ENCODE measurements at places on chromosomes 7 and 10. TPM values are rescaled to one million over a fixed set of nuclear protein-coding genes. Genes with fewer than 3 reads are reported as not detected.
A peak's percentile ranks its signal among the peaks of the same experiment; 100 is the strongest.

DNA sequence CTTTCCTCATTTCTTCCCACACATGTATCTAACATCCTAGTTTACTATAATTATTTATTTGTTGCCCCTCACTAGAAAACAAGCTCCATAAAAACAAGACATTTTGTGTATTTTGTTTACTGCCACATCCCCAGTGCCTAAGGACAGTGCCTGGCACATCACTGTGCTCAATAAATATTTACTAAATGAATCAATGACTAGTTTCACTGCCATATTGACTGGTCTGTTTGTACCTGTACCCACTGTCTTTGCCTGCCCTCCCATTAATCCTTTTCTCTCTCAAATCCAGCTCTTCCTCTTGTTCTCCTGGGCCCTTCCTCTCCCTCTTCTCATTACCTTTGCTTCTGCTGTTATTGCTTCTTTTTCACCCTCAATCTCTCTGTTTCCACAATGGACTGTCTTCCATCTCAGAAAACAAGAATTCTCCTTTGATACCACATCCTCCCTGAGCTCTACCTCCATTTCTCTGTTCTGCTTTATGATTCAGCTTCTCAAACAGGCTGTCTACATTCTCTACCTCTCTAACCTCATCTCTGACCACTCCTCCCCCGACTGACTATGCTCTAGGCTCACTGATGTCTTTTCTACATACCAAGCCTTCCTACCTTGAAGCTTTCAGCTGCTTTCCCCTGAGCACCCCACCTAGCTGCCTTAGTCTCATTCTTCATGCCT lies 8.3 kb upstream of the FAM133B start:
- no peak for DNase-seq

DNA sequence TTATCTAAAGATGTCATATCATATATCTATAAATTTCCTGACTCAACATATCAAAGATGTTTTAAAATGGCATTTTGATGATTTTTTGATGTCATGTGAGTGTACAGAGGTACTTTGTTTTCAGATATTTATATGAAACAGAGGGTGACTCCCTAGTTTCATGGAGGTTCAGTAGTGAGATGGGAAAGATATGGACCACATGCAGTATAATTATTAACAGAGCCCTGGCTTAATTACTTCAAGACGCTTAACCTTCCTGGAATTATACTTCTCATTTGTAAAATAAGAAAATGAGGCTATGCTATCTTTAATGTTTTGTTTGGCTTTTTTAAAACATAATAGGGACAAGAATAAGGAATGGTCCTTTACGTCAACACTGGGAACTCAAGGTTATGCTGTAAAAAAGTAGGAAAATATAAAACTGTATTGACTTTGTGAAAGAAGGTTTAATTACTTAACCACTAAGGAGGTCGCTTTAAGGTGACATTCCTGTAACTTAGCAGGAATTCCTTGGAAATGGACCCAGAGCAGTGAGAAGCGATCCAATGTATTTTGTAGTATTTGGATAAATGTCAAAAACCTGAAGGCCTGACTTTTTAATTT lies 821.0 kb upstream of the IGFBP3 start:
- no peak for DNase-seq

DNA sequence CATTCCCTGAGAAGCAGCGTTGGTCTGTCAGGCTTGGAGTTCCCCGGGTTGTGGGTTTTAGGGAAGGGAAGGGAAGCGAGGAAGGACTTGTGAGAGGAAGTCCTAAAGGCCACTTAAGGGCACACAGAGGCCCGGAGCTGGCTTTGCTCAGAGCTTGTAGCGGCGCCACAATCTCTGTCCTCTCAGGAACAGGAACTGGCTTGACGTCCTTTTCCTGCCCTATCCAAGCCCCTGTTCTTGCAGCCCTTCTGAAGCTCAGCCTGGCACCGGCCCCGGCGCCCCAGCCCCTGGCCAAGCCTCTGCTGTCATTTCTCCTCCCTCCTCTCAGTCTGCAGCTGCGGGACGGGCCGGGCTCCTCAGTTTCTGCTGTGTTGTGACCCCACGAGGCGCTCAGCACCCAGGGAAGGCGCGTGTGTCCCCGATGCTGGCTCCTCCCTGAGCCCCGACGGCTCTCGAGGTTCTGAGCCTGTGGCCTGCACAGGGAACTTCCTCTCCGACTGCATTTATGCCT lies at the start of gene GIMAP8:
Gene GIMAP8 (plus strand): TSS at position 140 of the 511 bp plus-strand sequence. CDS start 16,069 bp downstream, outside the sequence.
- no peak for DNase-seq

GRCh38 chr7:75631711-75632110 lies 107.0 kb downstream of the HIP1 start:
- DNase-seq: no peak

GRCh38 chr10:48363617-48364355 lies 57.3 kb downstream of the MAPK8 start:
- DNase-seq: no peak

GRCh38 chr7:15757041-15758000 lies 70.8 kb upstream of the MEOX2 start:
- no peak for DNase-seq

DNA sequence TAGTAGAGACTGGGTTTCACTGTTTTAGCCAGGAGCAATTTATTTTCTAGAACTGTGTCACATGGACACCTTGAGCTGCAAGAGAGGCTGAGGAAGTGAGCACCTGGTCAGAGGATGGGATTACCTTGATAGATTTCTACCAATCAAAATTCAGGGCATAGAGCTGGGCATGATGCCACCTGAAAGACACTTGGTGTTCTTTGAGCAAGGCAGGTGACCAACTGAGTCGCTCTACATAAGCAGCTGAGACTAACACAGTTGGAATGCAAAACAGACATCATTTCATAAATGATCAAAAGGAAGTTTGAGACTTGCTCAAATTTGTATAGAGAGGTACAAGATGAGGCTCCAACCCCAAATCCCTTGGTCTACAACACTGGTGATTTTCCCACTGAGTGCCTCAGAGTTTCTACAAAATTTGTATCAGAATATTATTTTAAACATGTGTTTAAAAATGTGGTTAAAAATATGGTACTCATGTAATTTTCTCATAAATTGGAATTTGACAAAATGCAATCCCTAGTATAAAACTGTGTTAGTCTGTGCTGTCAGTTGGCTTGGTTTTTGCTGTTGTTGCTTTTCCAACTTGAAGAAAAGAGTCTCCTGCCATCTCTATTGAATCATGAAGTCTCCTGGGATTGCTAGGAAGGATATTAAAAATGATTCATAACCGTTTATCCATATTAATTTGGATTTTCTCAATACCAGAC lies 156.4 kb upstream of the MDFIC start:
- no peak for DNase-seq

- no peak for DNase-seq
Measured at GRCh38 chr10:35486297-35486990, 118.7 kb upstream of the GJD4 start.

DNA sequence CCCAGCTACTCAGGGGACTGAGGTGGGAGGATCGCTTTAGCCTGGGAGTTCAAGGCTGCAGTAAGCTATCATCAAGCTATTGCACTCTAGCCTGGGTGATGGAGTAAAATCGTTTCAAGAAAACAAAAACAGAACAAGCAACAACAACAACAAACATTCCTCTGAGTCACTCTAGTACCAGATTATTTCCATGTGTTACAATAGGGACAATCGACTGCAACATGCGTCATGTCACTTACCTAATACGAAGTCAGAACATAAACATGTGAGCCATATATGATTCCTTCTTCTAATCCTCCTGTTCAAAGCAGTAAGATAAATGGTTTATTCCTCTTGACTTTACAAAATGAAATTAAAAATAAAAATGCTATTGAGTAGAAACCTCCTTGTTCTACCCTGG lies 57.3 kb downstream of the ZNF438 start:
- no peak for DNase-seq

DNA sequence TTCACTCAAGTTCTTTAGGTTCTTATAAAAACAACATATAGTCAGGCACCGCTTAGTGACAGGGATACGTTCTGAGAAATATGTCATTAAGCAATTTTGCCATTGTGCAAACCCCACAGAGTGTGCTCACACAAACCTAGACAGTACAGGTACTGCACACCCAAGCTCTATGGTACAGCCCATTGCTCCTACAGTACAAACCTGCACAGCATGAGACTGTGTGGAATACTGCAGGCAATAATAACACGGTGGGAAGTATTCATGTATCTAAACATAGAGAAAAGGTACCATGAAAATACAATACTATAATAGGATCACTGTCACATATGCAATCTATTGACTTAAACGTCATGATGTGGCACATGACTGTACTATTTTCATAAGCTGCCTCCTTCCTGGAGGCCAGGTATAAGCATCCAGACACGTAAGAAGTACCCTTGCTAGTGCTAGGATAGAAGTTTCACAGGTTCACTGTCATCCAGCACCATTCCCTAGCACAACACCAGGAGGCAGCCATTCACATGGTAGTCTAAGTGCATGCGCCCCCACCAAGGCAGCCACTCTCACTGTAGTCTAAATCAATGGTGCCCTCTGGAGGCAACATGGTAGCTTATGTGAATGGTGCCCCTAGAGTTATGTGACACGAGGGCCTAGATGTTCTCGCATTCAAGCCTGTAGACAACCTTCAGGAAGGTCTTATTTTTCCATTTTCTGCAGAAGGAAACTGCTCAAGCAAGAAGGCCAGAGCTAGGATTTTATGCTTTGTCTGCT lies 98.5 kb downstream of the ARHGAP22 start:
- DNase-seq: peak; percentile 58

DNA sequence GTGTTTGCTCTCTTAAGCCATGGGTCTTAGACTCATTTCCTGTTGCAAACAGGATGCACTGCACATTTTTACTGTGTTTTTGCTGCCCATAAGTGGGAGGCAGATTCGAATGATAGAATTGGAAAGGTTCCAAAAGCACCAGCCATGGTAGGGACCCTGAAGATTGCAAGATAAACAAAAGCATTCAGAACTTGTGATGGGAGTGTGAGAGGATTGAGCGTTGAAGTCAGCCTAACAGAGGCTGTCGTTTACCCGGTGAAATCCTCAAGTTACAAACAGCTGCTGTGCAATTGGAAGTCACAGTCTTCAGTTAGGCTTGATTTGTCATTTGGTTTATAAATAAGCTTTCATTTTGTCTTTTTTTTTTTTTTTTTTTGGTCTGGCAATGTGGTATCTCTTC lies 192.7 kb upstream of the MKI67 start:
- DNase-seq: no peak

DNA sequence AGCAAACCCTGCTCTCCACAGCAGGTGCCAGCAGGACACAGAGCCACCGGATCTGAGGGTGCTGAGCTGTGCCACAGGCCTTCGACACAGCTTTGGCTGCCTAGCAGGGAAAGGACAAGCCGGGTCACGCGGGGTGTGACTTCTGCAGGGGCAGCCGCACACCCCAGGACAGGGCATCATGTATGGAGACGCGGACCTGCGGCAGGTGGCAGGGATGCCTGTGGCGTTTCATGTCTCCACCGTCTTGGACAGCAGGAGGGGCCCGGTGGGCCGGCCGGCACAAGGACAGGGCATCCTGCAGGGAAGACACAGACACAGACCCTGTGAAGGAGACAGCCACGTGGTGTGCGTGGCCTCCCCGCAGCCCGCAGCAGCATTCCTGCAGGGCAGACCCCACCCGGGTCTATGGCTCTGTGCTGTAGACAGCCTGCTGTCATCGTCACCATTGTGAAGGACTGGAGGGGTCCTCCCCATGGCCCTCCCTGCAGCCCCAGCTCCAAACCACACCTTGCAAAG lies 109.2 kb downstream of the PDGFA start:
- DNase-seq: no peak

- no peak for DNase-seq
Measured at GRCh38 chr7:98879198-98879978, 1.1 kb downstream of the TRRAP start.

GRCh38 chr10:18222866-18223265 lies 82.6 kb downstream of the CACNB2 start:
- DNase-seq: no peak

DNA sequence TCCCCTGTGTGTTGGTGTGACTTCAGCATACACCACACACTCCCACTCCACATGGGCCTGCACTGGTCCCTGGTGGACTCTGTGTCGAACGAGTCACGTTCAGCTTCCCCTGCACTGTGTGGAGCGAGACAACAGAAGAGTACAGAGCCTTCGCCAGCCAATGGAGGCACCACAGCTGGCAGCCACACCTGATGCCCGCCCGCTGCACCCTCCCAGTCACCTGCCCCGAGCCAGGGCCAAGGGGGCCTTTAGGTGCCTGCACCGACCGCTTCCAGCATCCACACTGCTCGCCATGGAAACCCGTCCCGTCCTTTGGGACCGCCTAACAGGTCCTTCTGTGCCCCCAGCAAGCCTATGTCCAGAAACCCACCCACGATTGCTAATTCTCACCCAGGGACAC lies 9.2 kb downstream of the FOXL3 start:
- DNase-seq: no peak

DNA sequence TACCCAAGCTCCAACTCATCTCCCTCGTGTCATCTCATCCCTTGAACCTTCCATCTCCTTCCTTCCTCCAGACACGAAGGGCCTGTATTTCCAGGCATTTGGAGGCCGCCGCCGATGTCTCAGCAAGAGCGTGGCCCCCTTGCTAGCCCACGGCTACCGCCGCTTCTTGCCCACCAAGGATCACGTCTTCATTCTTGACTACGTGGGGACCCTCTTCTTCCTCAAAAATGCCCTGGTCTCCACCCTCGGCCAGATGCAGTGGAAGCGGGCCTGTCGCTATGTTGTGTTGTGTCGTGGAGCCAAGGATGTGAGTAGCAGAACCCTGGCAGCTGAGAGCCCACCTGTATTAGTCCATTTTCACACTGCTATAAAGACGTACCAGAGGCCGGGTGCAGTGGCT lies 5.5 kb downstream of the FBXO24 start:
- DNase-seq: no peak

DNA sequence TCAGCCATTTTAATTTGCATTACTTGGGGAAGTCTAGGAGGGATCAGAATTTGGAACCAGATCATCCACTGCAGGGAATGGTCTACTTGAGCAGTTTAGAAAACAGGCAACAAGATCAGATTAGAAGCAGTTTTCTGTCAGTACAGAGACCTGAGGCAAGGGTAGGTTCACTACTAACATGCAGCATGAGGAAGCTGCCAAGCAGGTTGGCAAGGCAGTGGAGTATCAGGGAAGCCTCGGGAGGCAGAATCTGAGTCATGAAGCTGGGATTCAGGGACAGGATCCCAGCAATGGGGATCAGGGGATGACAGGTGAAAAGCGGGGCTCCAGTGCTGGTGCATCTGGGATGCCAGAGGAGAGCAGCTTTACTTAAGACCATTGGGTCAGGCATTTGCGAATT lies 28.1 kb downstream of the ENO4 start:
- DNase-seq: no peak

GRCh38 chr7:129376076-129376777 lies 58.0 kb upstream of the STRIP2 start:
- DNase-seq: no peak

GRCh38 chr10:24869354-24870015 lies 82.9 kb downstream of the PRTFDC1 start:
- no peak for DNase-seq

GRCh38 chr7:146503844-146504243 lies 387.2 kb downstream of the CNTNAP2 start:
- no peak for DNase-seq

GRCh38 chr7:96120445-96121225 lies 201.3 kb downstream of the SLC25A13 start:
- no peak for DNase-seq

GRCh38 chr7:157284229-157285014 lies 52.4 kb upstream of the DNAJB6 start:
- no peak for DNase-seq

WNT16 gene
- total RNA-seq: not detected

ADGRA1 gene
- 0.70 TPM for total RNA-seq

CDC14C gene
- not detected for total RNA-seq

FRA10AC1 gene
- total RNA-seq: 4.8 TPM

CHAT gene
- not detected for total RNA-seq

GSAP gene
- total RNA-seq: 11.2 TPM

PIK3AP1 gene
- 137 TPM for total RNA-seq

RHOBTB1 gene
- 11.8 TPM for total RNA-seq
